ENCODE measurements at places on chromosomes 1 and 21.

- DNase-seq = no peak
Measured at GRCh38 chr1:15083578-15083977, 70.0 kb upstream of the TMEM51 start.

DNA sequence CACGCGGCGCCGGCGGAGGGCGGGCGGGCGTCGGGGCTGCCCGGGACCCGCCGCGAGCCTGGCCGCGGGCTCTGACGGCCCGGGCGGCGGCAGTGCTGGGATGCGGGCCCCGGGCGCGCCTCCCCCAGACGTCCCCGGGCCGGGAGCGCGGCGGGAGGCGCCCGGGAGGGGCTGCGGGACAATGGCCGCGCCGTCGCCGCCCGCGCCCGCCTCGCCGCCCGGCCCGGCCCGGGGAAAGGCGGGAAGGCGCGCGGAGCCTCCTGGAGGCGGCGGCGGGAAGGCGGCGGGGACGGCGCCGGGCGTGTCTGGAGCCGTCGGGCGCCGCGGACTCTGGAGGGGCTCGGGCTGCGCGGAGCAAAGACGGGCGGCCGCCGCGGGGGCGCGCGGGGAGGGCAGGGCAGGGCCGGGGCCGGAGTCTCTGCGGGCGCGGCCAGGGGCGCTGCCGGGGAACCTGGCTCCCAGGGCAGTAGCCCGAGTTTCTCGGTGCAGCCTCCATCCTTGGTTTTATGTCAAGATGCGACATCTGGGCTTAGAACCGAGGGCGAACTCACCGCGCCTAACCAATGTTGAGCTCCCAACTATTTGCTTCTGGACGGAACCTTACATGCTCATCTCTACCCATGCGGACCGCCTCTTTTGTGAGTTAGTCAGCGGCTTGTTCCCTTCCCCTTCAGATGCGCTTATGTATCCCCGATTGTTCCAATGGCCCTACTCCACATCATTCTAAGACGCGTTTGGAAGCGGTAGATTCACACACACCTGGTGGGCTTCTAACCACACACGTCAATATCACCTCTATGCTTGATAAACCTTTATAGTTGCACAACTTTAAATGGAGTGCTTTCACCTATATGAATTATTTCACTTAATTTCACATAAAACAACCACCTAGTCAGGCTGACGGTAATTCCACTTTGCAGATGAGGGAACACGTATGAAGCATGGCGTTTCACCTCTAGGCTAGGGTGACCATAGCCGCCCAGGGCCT is 651 bp downstream of the ZBTB8A start:
- no peak for DNase-seq

GRCh38 chr1:207817166-207817565 is 65.3 kb downstream of the CD46 start:
- no peak for DNase-seq

DNA sequence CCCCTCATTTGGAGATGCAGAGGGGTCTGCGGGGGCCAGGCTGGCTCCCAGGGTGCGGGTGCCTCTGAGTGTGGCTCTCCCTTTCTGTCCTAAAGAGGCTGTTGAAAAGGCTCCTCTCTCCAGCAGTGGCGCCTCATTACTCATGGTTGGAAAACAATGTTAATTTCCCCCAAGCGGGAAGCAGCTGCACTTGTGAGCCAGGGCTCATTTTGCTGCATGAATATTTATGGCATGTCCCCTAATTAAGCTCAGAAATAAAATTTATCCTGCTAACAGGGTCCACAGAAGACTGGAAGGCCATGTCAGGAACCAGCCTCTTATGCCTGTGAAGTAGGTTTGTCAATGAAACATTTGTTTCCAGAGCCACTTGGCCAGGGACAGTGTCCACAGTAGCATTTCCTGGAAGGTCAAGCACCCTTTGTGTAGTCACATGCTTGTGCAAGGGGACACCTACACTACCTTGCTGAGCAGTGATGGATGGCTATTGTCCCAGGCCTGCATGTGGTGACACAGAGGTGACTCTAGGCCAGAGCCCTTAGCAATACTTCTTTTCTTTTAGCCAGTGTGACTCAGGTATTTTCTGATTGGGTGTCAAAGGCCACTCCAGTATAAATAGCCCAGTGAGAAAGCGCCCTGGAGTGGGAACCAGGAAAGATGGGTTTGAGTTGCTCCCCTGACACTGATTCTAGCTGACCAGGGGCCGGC is 259.0 kb downstream of the FOXD2 start:
- DNase-seq = no peak

DNA sequence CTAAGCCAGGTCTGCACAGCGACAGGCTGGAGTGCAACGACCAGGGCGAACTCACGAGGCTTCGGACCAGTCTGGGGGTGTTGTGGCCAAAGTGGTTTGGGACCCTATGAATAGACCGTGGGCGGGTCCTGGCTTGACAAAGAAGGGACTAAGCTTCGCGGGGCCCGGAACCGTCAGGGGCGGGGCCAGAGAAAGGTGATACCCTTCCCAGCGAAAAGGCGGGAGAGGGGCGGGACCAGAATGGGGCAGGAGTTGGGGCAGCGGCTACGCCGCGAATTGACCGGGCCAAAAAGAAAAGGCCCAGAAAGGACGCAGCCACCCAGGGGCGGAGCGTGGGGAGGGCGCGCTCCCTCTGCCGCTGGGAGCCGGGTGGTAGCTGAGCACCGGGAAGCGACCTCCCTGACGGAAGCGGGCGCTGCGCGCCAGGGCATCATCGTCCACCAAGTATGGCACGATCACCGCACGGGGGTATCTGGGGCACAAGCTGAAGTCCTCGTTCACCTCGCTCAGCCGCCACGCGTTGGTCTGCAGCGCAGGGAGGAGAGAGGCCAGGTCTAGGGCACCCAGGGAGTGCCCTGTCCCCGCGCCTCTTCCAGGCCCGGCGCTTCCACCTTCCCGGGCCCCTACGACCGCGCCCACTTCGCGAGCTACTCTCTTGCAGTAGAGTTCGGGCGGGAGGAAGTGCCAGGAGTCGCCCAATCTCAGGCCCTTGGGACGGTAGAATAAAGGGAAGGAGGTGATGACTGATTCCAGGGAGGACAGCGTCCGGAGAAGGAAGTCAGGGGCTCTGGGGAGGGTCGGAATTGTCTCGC is 6.7 kb upstream of the FAM167B start:
- peak; percentile 35 for DNase-seq

DNA sequence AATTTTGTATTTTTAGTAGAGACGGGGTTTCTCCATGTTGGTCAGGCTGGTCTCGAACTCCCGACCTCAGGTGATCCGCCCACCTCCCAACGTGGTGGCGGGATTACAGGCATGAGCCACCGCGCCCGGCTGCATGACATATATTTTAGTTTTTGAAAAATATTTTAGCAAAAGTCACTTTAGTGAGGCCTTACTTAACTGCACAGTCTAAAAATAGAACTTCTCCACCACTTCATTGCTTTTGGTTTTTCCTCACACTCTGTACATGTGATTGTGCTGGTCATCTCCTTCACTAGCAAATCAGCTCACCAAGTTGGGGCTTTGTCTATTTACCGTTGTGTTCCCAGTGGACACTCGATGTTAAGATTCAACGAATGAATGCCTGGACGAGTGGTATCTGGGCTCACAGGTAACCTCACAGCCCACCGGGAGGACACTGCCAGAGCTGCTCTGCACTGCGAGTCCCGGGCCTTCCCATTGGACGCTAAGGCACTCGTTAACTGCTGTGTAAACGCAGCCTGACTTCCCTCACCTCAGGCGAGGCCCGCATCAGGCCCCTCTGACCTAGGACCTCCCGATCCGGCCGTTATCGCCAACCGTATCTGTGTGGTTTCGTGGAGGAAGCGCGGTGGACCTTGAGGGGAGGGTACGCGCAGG is 14.0 kb upstream of the ZNF692 start:
- no peak for DNase-seq

GRCh38 chr1:235023711-235024439 is 104.8 kb downstream of the TOMM20 start:
- no peak for DNase-seq

- DNase-seq = no peak
Measured at GRCh38 chr1:38640371-38640770, 219.2 kb downstream of the RRAGC start.

GRCh38 chr1:151837197-151837596 is 2.4 kb downstream of the C2CD4D start:
- DNase-seq = no peak

DNA sequence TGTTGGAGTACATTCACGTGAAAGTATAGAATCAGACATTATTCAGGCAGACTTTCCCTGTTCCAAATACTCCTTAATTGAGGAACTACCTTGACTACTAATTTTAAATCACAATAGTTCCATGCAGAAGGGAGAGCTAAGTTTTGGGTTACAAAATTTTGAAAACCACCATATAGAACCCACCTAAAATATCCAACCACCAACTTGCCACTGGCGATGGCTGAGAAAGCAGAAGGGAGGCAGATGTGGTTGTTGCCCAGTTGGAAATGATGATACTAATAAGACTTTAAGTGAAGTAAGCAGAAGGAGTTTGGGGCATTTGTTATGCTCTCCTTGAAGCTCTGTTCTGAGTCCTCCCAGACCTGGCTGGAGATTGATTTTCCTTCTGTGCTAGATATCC is 190.7 kb downstream of the HLX start:
- DNase-seq = no peak
